ENCODE measurements at places on chromosomes 3 and 15. TPM values are rescaled to one million over a fixed set of nuclear protein-coding genes. Genes with fewer than 3 reads are reported as not detected.
A peak's percentile ranks its signal among the peaks of the same experiment; 100 is the strongest.

IMPG2 gene
- polyA plus RNA-seq: 0.74 TPM

WWTR1 gene
- polyA plus RNA-seq: 114 TPM

LRRC28 gene
- polyA plus RNA-seq: 32.2 TPM

SPESP1 gene
- 3.3 TPM for polyA plus RNA-seq

TMCO5A gene
- not detected for polyA plus RNA-seq

LRRC34 gene
- polyA plus RNA-seq: 8.2 TPM

CFAP44 gene
- polyA plus RNA-seq: 28.3 TPM

C3orf49 gene
- polyA plus RNA-seq: 0.73 TPM

GASK1A gene
- polyA plus RNA-seq: 4.3 TPM

TRPM1 gene
- polyA plus RNA-seq: not detected

SHF gene
- 29.6 TPM for polyA plus RNA-seq

AHSG gene
- polyA plus RNA-seq: 35.6 TPM

P2RY1 gene
- 14.2 TPM for polyA plus RNA-seq

DNA sequence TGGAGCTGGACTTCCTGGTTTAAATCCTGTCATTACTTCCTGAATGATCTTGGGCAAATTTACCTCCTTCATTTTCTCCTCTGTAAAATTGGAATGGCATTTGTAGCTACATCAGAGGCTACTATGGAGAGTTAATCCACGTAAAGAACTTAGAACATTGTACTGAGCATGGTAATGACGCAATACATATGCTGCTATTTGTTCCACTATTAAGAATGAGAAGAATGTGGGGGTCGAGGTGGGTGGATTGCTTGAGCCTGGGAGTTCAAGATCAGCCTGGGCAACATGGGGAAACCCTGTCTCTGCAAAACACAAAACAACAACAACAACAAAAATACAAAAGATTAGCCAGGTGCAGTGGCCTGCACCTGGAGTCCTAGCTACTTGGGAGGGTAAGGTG, 250.6 kb downstream of the RYR3 start:
- no peak for DNase-seq

GRCh38 chr3:156230278-156230900, 110.0 kb downstream of the KCNAB1 start:
- DNase-seq: no peak

DNA sequence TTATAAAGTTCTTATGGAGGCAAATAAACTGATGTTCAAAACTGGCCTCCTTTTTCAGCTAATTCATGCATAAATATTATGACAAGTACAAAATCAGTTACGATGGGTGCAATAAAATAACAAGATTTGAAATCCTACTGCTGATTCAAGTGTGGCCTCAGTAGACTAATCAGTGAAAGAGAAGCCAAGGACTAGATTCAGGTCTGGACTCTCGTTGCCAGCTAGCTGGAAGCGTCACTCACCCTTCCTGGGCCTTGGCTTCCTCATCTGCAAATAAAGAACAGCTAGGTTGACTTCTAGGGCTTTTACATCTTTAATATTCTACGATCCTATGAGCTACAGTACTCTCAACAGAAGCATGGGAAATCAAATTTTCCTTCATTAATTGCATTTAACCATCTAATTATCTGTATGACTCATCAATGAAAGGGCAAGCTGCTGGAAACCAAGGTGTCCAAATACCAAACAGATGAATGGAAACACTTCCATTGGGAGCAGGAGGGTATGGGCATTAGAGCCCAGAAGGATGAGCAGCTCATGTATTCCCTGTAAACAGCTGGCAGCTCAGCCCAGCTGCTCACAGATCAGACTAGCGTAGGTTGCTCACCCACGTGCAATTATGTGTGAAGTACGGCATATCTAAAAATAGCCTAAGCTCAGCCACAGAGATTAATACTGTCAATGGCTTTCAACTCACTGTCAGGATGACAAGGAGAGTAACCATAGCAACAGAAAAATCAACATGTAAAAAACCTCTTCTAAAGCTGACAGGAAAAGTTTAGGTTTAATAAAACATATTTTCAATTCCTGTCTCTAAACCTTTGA, 294.8 kb downstream of the PLCL2 start:
- DNase-seq: no peak

- DNase-seq: no peak
Measured at GRCh38 chr15:89105147-89105546, 16.9 kb downstream of the ABHD2 start.

- no peak for DNase-seq
Measured at GRCh38 chr3:42741796-42742195, 31.3 kb downstream of the CCDC13 start.

GRCh38 chr3:99167071-99167470, 265.6 kb upstream of the DCBLD2 start:
- no peak for DNase-seq

DNA sequence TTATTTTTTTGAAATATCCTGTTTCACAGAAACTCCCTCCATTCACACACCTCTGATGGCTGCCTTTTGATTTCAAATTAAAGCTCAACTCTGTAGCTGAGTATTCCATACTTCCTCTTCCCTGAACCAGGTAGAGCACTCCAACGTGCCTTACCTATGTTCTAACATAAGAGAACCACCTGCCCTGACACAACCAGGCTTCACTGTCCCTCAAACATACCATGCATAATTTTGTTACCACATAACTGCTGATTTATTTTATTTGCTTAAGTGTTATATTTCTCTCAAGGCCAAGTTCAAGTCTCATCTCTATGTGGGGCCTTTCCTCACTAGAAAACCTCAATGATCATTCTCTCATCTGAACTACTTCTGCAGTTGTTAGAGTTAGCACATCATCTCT, 209.7 kb downstream of the P3H2 start:
- DNase-seq: no peak

DNA sequence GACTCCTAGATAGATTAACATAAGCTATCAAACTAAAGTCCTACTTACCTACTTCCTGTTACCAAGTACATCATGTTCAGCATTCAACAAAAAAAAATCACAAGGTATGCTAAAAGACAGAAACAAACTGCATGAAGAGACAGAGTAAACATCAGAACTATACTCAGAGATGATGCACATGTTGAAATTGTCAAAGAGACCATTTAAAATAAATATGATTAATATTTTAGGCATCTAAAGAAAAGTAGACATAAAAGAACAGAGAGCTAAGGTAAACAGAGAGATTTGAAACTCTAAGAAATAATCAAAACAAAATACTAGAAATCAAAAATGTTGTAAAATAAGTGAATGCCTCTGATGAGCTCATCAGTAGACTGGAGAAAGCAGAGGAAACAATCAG, 224.8 kb upstream of the STAC start:
- DNase-seq: no peak

- no peak for DNase-seq
Measured at GRCh38 chr3:69012100-69012799, 1.2 kb downstream of the EOGT start.

- DNase-seq: peak; percentile 80
Measured at GRCh38 chr15:94844538-94845389, 613.4 kb downstream of the MCTP2 start.

DNA sequence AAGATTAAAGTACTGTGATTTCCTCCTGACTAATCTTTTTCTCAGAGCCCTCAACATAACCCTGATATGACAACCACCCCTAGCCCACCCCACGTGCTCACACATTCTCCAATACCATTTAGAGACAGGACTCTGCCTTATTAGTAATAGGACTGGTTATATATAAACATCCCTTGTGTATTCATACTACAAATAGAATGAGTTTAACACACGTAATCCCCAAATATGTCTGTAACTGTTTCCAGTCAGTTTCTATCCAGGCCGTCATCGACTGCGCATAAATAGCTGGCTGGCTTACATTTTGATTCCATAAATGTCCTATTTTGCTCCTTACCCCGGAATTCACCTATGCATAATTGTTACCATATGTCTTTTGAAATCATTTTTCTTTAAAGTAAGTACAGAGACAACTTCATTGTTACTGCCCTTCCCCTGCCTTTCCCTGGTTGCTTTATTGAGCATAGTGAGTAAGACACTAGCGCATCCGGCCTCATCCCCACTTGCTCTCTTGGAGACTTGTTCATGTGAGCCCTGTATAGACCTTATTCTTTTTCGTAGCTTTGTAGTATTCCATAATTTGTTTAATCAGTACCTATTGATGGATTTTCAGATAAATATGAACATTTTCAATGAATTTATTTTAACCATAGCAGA, 3.5 kb upstream of the P2RY14 start:
- no peak for DNase-seq

DNA sequence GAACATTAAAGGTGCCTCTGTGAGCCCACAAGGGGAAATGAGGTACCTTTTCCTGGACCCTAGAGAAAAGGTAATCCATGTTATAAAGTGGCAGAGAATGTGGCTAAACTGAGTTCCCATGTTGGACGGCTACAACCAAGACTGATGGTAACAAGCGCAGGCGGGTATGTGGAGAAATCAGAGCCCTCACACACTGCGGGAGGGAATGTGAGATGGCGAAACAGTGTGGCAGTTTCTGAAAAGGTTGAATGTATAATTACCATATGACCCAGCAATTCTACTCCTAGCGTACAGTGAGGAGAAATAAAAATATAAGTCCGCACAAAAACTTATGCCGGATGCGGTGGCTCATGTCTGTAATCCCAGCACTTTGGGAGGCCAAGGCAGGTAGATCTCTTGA, 24.1 kb upstream of the SHISA5 start:
- no peak for DNase-seq

DNA sequence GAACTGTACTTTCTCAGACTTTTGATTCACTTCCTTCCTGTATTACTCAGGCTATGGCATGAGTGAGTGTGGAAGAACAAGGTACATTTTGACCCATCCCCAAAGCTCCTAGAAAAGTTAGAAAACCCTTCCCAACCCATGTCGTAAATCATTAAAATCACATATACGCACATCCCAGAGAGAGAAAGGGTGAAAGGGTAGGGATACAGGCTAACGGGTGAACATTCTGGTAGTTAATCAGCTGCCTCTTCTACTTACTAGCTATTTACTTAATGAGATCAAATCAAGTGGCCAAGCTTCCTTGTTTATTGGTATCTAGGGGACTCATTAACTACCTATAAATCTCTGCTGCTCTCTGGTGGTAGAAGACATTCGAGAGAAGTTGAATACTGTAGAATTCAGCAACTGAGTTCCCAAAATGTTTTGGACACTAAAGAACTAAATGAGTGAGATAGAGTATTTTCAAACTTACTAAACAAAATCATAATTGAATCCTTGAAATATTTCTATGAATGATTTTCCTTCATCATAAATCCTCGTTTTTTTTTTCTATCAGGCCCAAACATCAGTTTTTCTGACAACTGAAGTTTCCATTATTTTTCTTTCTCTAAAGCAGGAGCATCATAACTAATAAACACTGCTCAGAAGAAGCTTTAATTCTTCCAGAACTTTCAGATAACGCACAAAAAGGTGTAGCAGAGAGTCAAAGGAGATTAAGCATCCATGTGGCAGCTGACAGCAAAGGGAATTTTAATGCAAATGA, 124.2 kb downstream of the IMPG2 start:
- DNase-seq: peak; percentile 47

- no peak for DNase-seq
Measured at GRCh38 chr3:81983382-81983781, 221.9 kb upstream of the GBE1 start.

- no peak for DNase-seq
Measured at GRCh38 chr3:4113811-4114522, 189.2 kb upstream of the SETMAR start.

- peak; percentile 85 for DNase-seq
Measured at GRCh38 chr15:65028921-65029735, at the start of gene MTFMT. Gene MTFMT, minus strand, starts transcription at chr15:65029639. Its CDS starts 26 bp downstream, at chr15:65029613.

GRCh38 chr3:171227828-171228227, 201.3 kb upstream of the SLC2A2 start:
- DNase-seq: no peak

GRCh38 chr15:95174301-95175259, 943.2 kb downstream of the MCTP2 start:
- DNase-seq: peak; percentile 47

DNA sequence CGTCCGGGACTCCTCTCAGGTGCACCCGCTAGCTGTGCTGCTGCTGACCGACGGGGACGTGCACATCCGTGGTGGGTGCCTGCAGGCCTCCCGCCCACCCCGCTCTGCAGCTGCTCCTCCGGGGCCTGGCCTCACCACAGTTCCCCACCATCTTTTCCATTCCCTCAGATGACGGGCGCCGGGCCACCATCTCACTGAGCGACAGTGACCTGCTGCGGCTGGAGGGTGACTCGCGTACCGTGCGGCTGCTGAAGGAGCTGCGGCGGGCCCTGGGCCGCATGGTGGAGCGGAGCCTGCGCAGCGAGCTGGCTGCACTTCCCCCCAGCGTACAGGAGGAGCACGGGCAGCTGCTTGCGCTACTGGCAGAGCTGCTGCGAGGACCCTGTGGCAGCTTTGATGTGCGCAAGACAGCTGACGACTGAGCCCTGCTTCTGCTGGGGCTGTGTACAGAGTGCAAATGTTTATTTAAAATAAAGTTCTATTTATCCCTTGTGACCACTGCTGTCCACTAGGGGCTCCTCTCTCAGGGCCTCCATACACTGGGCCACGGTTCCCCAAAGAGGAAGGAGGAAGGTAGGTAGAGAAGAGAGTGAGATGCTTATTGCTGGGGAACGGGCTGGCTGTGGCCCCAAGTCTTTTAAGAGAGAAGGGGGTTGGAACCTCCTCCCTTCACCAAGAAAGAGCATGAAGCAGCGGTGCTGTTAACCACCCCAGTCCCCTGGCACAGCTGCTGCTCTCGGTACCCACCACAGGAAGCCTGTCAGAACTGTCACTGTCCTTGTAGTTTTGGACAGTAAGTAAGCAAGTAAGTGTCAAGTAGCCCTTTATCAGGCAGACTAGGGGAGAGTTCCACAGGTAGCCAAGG, 47.0 kb downstream of the DHX30 start:
- no peak for DNase-seq

GRCh38 chr3:14829811-14830210, 11.0 kb downstream of the FGD5 start:
- no peak for DNase-seq

GRCh38 chr3:157475921-157476414, 27.2 kb downstream of the VEPH1 start:
- DNase-seq: no peak

- DNase-seq: peak; percentile 71
Measured at GRCh38 chr3:141875893-141876380, 506 bp upstream of the ATP1B3 start.

- no peak for DNase-seq
Measured at GRCh38 chr3:115617591-115617990, 5.7 kb upstream of the GAP43 start.

DNA sequence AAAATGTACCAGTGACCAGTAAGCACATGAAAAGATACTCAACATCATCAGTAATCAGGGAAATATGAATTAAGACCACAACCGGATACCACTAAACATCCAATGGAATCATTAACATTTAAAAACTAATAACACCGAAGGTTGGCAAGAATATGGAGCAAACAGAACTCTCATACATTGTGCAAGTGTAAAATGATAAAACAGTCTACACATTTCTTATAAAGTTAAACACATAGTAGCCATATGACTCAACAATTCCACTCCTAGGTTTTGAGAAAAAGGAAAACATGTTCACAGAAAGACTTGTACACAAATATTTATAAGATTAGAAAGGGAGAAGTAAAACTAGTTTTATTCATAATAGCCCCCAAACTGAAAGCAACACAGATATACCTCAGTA, 60.3 kb upstream of the SLCO2A1 start:
- DNase-seq: no peak

GRCh38 chr3:66442254-66443117, 58.3 kb downstream of the LRIG1 start:
- DNase-seq: peak; percentile 71

- DNase-seq: no peak
Measured at GRCh38 chr15:69478259-69478781, 25.7 kb downstream of the RPLP1 start.
